ENCODE measurements at places on chromosomes 2 and 18. TPM values are rescaled to one million over a fixed set of nuclear protein-coding genes. Genes with fewer than 3 reads are reported as not detected.

The LDLRAD4 gene
- 3.1 TPM for total RNA-seq

The CHRNG gene
- total RNA-seq = not detected

The CXCR2 gene
- total RNA-seq = not detected

The DYNAP gene
- total RNA-seq = not detected

The SLC1A4 gene
- total RNA-seq = 13.3 TPM

The EFR3B gene
- 1.4 TPM for total RNA-seq

The WDR54 gene
- total RNA-seq = 26.6 TPM

The FKBP1B gene
- total RNA-seq = 7.0 TPM

The PRSS56 gene
- total RNA-seq = not detected

The L3MBTL4 gene
- total RNA-seq = 0.28 TPM

The SCN1A gene
- 0.28 TPM for total RNA-seq

The SULT1C2 gene
- total RNA-seq = 0.83 TPM

The SKOR2 gene
- total RNA-seq = not detected

The ST8SIA5 gene
- not detected for total RNA-seq

The MAP3K19 gene
- total RNA-seq = not detected

The TMEM87B gene
- total RNA-seq = 27.4 TPM

The TCF23 gene
- not detected for total RNA-seq

The MYO5B gene
- 0.18 TPM for total RNA-seq

The RAB6D gene
- total RNA-seq = not detected

The TIA1 gene
- total RNA-seq = 100 TPM

The LIMS3 gene
- total RNA-seq = 5.2 TPM

The SLC19A3 gene
- 2.1 TPM for total RNA-seq

The CRYGC gene
- total RNA-seq = not detected

The ITGB6 gene
- total RNA-seq = not detected

The MYO3B gene
- total RNA-seq = 0.18 TPM

The B3GNT7 gene
- total RNA-seq = under 0.01 TPM

The GKN2 gene
- total RNA-seq = not detected

The PMAIP1 gene
- 3.1 TPM for total RNA-seq

The ZNF519 gene
- total RNA-seq = 1.7 TPM

The FLACC1 gene
- 0.74 TPM for total RNA-seq

The ORC4 gene
- 23.2 TPM for total RNA-seq

The OTOS gene
- total RNA-seq = not detected

The DSC2 gene
- total RNA-seq = not detected

The LOXL3 gene
- 57.5 TPM for total RNA-seq

The ADNP2 gene
- total RNA-seq = 10.5 TPM

The CFAP210 gene
- total RNA-seq = not detected

The LRATD1 gene
- 0.09 TPM for total RNA-seq

The MYO7B gene
- not detected for total RNA-seq

The ARHGAP25 gene
- total RNA-seq = 0.14 TPM

The ASB18 gene
- not detected for total RNA-seq

The DSG4 gene
- not detected for total RNA-seq

The SIX2 gene
- under 0.01 TPM for total RNA-seq

The TCF7L1 gene
- 1.00 TPM for total RNA-seq

The ACADL gene
- total RNA-seq = 0.37 TPM

The TDRD15 gene
- total RNA-seq = not detected

The FAM228A gene
- total RNA-seq = 0.18 TPM

The DTNA gene
- 11.7 TPM for total RNA-seq

The CPSF3 gene
- 49.5 TPM for total RNA-seq

The LINC00305 gene
- total RNA-seq = not detected

The SERPINB11 gene
- total RNA-seq = not detected

The SFT2D3 gene
- total RNA-seq = 3.8 TPM

The DNER gene
- total RNA-seq = 0.83 TPM

The FAP gene
- total RNA-seq = 148 TPM
